ENCODE measurements at places on chromosomes 2 and 18.

DNA sequence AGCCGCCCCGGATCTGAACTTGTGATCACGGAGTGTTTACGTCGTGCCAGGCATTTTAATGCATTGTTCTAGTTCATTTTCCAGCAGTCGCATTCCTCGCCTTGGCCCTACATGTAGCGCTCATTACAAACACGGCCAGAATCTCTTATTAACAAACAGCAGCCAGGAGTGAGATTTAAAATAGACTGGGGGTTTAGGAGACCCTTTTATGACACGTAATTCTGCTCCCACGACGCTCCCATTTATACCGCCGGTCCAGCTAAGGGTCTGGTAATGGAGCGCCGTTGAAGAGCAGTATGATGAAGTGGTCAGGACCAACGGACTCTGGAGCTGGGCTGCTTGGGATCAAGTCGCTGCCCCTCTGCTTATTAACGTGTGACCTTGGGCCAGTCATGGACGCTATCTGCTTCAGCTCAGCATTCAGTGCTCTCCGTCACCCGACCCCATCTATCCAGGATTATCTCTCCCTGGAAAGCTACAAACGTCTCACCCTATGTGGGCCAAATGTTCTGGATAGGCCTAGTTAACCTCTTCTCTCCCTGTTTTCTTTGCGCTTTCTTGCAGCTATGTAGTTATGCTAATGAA, 745 bp downstream of the MSH2 start:
- DNase-seq, result no peak

DNA sequence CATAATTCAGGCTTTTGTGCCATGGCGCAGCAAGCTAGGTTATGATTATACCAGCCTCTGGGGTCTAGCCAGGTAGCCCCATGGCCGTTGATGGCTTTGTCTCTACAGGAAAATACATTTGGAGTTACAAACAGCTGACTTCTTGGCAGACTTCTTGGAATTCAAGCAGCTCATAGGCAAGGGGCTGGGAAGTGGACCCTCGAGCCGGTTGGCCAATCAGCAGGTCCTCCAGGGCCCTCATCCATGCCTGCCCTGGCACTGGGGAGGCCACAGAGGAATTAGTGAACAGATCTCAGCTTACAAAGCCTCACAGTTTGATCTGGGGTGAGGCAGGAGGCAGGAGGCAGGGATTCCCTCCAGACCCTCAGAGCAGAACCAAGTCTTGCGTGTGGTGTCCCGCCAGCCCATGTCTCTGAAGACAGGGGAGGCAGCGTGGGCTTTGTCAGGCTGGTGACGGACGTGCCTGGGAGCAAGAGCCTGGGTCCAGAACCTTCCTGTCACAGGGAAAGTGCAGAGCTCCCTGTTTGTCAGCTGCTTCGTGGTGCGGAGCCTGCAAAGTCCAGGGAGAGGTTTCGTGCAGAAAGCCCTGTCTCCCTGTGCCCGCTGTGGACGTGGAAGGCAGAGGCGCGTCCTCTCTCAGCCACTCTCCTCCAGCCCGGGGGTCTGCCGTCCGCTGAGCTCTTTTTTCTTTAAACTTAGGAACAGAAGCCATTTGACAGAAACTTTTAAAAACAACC, 131.7 kb downstream of the KLHL29 start:
- no peak for DNase-seq

DNA sequence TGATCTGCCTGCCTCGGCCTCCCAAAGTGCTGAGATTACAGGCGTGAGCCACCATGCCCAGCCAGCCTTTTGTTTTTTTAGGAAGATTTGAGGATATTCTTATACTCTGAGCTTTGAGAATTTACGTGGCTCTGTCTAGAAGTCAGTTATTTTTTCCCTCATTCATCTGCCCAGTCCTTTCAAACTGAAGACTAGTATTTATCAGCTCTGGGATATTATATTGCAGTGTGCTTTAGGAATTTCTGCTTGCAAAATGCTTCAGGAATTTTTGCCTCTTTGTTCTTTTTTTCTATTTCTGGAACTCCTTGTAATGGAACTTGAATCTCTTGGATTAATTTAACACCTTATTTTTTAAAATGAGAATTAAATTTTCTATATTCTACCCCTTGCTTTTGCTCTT, 22.6 kb downstream of the ACSL3 start:
- no peak for DNase-seq

DNA sequence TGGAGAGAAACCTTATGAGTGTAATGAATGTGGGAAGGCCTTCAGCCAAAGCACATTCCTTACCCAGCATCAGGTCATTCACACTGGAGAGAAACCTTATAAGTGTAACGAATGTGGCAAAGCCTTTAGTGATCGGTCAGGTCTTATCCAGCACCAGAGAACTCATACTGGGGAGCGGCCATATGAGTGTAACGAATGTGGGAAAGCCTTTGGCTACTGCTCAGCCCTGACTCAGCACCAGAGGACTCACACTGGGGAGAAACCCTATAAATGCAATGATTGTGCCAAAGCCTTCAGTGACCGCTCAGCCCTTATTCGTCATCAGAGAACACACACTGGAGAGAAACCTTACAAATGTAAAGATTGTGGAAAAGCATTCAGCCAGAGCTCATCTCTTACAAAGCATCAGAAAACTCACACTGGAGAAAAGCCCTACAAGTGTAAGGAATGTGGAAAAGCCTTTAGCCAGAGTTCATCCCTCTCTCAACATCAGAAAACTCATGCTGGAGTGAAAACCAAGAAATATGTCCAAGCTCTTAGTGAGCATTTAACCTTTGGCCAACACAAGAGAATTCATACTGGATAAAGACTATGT, 7.8 kb downstream of the ZNF892 start:
- no peak for DNase-seq

DNA sequence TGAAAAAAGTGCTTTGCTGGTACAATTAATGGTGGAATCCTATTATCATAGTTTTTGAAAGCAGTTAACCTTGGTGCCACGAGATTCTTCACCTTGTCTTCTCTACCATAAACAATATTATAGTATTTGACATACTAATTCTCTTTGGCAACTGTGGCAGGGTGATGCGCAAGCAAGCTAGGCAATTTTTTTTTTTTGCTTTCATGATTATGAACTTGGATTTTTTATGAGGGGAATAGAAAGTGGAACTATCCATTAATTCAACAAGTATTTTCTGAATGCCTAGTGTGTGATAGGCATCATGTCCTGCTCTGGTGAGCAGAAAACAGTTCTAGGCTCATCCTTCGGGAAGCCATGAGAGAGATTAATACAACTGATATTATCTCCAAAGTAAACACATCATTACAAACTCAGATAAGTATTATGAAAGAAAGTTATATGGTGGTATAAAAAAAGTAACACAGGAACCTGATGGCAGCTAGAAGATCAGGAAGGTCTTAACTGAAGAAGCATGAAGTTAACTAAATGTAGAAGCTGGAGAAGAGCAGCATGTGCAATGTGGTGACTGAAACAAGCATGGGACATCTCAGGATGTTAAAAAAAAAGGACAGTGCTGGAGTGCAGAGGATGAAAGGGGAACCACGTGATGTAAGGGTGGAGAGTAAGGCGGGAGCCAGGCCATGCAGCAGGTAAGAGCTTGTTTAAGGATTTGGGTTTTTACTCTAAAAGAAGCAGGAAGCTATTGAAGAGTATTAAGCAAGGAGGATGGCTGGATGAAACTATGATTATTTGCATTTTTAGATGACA, 113.7 kb downstream of the ZEB2 start:
- DNase-seq, result no peak

- no peak for DNase-seq
These were observed 1015.1 kb upstream of the PIK3C3 start for GRCh38 chr18:40939656-40940515.

- no peak for DNase-seq
These were observed 12.2 kb upstream of the CAB39 start for GRCh38 chr2:230700447-230700846.

DNA sequence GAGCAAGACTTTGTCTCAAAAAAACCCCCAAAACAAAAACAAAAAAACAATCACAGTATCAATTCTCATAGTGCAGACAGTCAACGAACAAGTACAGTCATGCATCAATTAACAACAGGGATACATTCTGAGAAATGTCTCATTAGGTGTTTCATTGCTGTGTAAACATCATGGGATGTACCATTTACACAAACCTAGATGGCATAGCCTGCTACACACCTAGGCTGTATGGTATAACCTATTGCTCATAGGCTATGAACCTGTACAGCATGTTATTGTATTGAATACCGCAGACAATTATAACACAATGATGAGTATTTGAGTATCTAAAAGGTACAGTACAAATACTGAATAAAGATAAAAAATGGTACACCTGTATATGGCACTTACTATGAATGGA, 67.8 kb upstream of the LMAN1 start:
- DNase-seq, result no peak
